Left colon (tissue), 2 donors: ENCODE measurements at places on chromosomes 11 and 22. TPM values are rescaled to one million over a fixed set of nuclear protein-coding genes. Genes with fewer than 3 reads are reported as not detected.

CCDC88B gene
- 21.6 TPM for total RNA-seq

DNA sequence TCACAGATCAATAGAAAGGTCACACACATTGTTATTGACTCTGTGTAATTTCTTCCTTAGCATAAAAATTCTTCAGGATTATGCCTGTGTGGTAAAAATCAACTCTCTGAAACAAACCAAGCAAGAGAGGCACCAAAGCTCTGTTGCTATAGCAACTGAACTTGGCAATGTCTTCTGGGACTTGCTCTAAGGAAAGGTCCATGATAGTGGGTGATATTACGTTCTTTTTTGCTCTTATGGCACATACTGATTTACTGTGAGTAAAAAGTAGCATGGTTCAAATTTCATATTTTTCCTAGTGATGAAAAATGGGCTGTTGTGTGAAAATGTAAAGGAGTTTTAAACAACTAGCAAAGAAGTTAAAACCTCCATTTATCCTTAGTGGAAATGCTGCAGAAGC is 66.4 kb downstream of the SVIP start:
- no peak for DNase-seq

DNA sequence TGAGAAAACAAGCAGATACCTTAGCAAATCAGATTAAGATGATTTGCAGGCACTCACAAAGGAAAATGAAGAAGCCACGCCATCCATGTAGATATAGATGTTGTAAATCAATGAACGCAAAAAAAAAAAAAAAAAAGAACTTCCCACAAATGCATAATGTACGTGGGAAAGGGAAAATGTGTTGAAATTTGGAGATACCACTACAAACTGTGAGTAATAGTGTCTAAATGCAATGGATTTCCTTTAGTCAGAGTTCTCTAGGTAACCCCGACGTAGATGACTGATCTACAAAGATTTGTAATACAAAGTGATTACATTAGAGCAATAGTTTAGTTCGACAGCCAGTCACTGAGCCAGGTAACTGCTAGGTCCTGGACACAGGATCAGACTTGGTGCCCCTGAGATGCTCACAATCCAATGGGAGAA is 783 bp upstream of the ANKRD54 start:
- DNase-seq = no peak

- DNase-seq = no peak
These were observed 555.0 kb downstream of the MN1 start for GRCh38 chr22:27246558-27246957.

DNA sequence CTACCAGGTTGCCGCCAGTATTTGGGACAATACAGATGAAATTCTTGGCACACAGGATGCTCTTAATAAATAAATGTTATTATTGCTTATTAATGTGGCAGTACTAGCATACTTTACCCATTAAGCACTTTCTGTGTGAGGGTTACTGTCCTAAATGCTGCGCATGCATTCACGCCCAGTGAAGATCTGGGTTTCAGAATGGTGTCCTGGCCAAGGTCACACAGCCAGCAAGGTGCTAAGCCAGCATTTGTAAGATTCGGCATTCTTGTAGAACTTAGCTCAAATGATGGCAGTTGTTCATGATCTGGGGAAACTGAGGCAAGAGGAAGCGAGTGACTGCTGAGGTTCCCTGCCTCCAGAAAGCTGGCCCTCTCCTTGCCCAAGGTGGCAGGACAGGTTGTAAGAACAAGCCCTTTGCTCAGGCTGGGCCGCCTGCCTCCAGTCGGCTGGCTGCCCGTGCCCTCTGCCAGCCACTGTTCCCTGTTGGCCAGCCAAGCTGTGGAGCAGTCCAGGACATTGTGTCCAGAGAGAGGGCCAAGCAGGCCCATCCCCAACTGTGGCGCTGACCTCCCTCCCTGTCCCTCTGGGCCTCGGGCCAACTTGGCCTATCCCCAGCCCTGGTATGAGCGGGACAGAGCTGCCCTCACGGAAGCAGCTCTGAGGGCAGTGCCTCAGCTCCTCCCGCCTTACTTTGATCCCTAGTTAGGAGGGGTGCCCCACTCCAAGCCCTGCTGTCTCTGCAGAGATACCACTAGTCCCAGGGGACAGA is 28.8 kb downstream of the TOB2 start:
- peak; percentile 94 for DNase-seq

ST14 gene
- total RNA-seq = 499 TPM

THY1 gene
- 6.4 TPM for total RNA-seq

PPP1R14B gene
- 96.2 TPM for total RNA-seq

GRCh38 chr11:73412308-73412707 is 36.1 kb downstream of the RELT start:
- no peak for DNase-seq

SEC14L2 gene
- total RNA-seq = 5.2 TPM

DDI1 gene
- not detected for total RNA-seq
